ENCODE measurements at places on chromosomes 3 and 15.

DNA sequence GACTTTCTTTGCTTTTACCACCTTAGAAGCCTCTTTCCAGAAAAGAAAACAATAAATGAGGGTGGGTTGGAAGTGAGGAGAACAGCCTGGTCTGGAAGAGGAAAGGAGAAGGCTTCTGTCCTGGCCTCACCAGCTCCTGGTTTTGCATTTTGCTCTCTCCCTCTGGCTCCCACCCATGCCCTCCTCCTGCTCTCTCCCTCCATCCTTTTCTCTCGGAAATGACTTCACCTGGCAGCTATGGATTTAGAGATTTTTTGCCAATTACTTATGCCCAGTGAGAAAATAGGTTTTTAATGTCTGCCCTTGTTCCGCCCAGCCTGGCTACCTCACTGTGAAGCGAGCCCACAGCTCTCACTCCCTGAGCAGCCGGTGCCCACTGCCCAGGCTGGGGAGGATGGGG lies 77.9 kb upstream of the NTRK3 start:
- DNase-seq: no peak

- no peak for DNase-seq
Observed at GRCh38 chr15:72962054-72962702, 90.1 kb upstream of the NEO1 start.

GRCh38 chr3:49023775-49024174 lies 1.9 kb downstream of the NDUFAF3 start:
- DNase-seq: no peak

DNA sequence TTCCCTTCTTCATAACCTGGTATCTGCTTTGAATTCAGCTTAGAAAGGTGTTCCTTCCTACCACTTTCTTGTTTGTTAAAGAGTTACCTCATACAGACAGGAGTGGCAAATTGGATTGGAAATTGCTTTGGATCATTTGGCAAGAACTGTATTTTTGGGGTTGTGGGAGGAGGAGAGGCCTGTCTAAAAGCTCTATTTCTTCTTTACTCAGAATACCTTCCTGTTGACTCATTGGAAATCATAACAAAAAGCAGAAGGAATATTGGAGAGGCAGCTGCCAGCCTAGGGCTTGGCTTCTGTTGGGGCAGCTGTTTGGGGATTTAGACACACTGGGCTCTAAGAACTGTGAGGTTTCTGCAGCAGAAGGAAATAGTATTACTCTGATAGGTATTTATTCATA lies 14.2 kb downstream of the IQGAP1 start:
- peak; percentile 92 for DNase-seq

DNA sequence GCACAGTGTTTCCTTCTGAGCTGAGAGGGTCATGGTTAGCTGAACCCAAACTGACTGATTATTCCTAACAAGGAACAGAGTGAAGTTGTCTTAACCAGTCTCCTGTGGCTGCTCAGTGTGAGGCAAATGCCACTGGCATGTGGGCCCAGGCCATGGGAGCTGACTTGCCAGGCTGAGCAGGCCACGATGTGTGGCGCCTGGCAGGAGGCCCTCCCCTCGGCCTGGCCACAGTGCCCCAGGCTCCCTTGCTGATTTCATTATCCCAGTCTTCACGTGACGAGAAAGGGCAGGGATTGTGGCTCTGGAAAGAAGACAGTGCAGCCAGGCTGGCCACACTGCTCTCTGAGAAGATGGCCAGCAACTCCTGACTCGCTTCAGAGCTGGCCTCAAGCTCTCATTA lies 58.8 kb downstream of the SLCO2A1 start:
- no peak for DNase-seq

DNA sequence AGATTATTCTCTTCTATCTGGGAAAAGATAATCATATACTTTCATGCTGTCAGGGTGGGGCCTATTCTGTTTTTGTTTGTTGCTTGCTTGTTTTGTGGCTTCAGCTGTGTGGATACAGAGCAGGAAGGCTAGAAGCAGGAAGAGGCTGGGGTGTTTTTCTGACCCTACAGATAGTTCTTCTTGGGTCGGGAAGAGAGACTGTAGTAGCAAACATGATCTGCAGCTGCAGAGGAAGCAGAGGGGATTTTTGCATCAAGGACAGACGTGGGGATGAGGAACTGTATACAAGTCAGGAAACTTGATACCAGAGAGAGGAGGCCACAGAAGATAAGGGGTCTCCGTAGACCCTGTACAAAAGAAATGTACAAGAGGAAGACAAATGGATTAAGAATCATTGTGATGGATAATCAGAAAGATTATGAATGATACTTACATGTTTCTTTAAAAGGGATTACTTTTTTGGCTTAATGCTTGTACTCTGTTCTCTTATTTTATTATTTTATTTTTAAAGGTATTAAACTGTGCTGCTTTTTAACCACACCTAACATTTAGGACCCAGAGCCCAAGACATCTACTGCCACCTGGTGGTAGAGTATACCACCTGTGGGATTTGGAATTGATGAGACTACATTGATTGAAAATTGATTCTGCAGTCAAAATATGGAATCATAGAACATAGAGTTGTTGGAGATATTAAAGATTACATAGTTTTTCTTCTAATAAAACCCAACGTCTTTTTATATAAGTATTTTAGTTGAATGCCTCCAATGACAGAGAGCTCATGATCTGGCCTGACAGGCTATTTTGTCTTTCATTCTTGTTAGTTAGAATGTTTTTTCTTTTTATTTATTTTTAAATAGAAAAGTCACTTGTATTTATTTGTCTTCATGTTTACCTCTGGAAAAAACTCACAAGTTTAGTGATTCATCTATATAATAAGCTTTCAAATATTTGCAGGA lies 87.3 kb upstream of the ROPN1 start:
- peak; percentile 72 for DNase-seq

DNA sequence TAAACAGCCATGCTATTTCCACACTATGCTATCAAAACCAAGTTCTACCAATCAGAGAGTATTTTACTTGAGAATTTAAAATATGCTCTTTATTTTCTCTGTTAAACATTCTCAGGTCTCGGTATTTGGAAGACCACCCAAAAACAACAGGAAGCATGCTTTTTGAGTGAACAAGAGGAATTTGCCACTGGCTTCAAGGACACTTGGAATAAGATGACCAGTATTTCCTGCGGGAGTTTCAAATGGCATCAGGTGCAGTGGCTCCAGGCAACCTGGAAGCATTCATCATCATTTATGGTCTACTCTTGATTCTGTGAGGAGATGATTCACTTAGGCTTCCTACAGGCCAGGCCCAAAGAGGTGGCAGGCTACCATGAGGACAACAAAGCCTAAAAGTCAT lies 305.7 kb upstream of the ATP11B start:
- DNase-seq: peak; percentile 42

Measured in PC-3 (cell line).